ENCODE measurements at places on chromosomes 7 and 10.
A peak's percentile ranks its signal among the peaks of the same experiment; 100 is the strongest.

DNA sequence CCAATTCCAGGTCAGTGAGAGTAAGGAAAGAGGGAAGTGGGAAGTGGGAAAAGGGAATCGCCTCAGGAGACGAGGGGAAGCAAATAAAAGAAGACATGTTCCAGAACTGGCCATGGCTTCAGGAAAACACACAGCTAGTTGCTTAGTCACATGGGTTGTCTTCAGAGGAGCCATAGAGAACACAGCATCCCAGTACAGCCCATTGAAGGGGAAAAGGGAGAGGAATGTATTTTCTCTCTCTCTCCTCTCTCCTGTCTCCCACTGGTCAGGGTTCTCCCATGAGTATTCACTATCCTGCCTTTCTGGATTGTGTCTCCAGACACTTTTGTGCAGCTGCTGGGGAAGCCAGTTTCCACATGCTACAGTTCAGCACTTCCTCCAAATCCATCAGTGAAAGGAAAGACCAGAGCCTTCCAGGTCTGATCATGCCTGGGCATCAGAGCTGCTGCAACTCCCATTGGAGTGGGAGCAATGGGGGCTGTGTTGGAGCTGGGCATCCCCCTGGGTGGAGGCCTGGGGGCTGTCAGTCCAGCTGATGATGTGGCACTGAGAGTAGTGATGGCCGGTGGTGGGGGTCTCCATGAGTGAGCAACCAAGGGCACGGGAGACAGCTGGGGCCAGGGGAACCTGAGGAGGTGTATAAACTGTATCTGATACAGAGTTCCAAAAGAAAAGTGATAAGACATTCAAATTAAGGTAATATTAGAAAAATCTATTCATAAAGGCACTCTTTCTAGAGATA lies 38.6 kb downstream of the MAP3K8 start:
- DNase-seq, result no peak

DNA sequence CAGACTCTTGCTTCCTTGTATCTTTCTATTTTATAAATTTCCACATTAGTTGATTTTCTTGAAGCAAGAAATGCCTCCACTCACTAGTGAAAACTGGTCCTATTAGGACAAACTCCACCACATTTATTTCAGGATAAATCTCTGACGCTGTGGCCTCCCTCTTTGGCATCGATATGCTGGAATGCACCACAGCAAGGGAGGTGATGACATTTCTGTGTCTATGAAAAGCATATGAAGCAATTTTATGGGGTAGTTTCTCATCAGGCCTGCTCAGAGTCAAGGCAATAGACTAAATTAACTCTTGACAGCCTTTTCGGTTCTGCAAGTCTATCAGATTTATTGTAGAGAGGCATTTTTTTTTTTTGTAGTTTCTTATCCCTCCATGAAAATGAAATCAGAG lies 304.4 kb downstream of the ZEB1 start:
- no peak for DNase-seq

DNA sequence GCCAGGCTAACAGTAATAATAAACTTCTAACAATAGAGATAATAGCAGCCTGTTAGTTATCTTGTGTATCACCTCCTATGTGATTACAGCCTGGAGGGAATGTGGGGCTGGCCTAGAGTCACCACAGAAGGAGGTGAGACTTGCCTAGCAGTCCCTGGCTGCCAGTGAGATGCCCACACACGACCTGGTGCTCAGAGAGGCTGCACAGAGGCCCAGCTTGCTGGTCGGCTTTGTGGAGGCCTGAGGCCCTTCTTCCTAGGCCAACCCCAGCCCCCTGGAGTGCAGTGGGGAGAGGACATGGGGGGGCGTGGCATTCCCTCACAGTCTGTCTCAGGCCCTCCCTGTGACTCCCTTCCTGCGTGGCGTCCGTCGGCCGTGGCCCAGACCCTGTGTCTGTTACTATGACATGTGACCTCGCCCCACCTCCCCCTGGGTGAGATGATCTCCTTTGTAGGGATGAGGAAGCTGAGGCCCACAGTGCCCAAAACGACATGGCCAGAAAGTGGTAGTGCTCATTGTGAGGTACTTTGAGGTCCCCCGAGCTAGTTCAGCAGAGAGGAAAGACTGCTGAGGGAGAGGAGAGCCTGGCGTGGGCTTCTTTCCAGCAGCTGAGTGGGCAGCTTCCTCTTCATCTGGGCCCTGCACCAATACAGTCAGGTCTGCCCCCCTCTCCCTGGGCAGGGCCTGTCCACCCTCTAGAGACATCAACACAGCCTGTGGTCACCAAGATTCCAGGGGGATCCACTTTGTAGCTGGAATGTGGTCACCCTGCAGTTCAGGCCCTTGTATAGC lies 29.7 kb downstream of the UNC5B start:
- DNase-seq, result peak; percentile 39

DNA sequence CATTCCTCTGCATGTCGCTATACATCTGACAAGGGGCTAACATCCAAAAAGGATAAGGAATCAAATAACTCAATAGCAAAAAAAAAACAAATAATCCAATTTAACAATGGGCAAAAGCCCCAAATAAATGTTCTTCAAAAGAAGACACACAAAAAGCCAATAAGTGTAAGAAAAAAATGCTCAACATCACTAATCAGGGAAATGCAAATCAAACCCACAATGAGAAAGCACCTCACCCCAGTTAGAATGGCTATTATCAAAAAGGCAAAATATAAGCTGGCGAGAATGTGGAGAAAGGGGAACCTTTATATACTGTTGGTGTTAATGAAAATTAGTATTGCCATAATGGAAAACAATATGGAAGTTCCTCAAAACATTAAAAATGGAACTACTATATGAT lies 14.3 kb downstream of the ARHGAP12 start:
- DNase-seq, result no peak

- DNase-seq, result no peak
Observed at GRCh38 chr10:94602729-94603515, 57.3 kb downstream of the HELLS start.

- no peak for DNase-seq
Observed at GRCh38 chr7:115032715-115033703, 111.1 kb downstream of the MDFIC start.

DNA sequence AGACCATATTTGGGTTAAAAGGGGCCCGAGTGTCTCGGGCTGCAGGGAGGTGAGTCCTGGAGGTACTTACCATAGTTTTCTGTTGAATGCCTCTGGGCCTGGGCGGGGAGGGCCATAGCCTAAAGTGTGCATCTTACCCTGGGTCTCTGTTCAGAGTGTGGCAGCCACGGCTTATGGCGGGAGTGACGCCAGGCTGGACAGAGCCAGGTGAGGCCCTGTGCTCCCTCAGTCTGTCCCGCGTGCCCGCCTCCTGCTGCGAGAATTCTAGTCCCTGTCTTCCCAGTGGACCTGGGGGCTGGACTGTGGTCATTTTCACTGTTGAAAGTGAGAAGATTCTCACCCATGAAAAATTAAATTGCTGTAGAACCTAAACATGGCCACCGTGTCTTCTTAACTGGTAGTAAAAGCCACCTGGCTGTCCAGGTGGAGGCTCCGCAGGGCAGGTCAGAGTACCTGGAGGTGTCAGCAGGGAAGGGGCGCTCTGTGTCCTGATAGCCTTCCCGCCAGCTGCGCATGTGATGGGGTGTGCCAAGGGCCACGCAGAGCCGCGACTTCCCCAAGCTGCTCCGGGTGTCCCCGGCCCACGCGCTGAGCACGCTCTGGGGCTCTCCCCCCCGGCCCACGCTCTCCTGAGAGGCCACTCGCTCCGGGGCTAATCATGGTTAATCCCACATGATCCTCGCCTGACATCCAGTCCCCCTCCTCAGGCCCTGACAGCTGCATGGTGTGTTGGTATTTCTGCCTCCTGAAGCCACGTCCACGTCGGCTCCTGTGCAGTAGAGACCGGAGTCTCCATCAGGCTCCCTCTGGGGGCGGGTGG lies 20.3 kb downstream of the INPP5A start:
- peak; percentile 24 for DNase-seq

Measured in pancreas (tissue), 10 donors.